ENCODE measurements at places on chromosomes 7 and 10.

GRCh38 chr10:24451325-24451820 is 242.4 kb downstream of the KIAA1217 start:
- DNase-seq: no peak

DNA sequence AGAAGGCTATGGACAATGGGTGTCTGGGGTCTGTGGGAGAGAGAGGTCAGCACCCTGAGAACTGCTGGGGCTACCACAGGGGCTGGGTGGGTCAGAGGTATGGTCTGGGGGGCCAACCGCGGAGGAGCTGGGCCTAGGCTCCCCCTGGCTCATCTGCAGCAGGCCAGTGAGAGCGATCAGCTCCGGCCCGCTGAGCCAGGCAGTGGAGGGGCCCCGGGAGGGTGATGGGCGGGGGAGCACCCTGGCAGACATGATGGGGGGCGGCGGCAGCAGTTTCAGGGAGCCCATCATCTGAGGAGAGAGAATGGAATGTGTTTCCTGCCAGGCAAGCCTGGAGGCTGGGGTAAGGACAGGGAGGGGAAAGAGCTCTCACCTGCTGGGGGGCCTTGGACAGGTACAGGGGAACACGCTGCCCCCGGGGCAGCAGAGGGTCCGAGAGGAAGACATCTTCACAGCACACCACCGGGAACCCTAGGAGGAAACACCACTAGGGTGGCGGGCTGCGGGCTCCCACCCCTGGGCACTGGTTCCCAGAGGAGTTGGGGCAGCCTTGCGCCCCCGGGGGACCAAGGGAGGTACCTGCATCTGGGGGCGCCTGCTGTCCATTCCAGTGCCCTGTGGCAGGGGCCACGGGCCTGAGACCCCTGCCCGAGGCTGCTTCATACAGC is 1.3 kb downstream of the SAP25 start:
- DNase-seq: no peak

GRCh38 chr7:156985101-156985992 is 25.1 kb downstream of the MNX1 start:
- DNase-seq: no peak

- peak; percentile 33 for DNase-seq
Observed at GRCh38 chr10:87771871-87772500, 46.0 kb downstream of the ATAD1 start.

DNA sequence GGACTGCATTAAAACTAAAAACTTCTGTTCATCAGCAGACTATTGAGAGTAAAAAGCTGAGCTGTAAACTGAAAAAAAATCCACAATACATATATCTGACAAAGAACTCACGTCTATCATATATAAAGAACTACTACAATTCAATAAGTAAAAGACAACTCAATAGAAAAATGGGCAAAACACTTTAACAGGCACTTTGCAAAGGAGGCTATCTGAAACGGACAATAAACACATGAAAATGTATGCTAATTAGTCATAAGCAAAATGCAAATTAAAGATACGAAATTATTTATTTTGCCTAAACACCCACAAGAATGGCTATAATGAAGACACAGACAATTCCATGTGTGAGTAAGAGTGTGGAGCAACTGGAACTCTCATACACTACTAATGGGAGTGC is 18.1 kb downstream of the CARD11 start:
- DNase-seq: no peak

DNA sequence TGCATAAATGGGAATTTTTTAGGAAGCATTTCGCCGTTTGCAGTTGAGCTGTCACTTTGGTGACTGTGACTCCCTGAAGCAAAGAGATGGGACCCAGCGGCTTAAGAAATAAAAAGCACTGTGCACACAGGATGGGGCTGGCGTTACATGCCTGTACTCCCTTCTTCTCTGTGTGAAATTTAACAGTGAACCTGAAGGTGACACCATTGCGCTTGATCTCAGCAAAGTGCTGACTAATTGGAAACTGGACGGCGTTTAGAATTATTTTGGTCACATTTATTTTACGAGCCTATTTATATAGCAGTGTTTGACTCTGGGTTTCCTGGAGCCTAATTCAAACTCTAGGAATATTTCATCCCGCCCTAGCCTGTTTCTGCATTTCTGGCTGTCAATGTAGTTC is 146.2 kb downstream of the PAXIP1 start:
- no peak for DNase-seq

GRCh38 chr10:93718937-93719725 is 16.7 kb upstream of the FRA10AC1 start:
- no peak for DNase-seq

- no peak for DNase-seq
Observed at GRCh38 chr7:111414374-111414773, 147.9 kb downstream of the IMMP2L start.

DNA sequence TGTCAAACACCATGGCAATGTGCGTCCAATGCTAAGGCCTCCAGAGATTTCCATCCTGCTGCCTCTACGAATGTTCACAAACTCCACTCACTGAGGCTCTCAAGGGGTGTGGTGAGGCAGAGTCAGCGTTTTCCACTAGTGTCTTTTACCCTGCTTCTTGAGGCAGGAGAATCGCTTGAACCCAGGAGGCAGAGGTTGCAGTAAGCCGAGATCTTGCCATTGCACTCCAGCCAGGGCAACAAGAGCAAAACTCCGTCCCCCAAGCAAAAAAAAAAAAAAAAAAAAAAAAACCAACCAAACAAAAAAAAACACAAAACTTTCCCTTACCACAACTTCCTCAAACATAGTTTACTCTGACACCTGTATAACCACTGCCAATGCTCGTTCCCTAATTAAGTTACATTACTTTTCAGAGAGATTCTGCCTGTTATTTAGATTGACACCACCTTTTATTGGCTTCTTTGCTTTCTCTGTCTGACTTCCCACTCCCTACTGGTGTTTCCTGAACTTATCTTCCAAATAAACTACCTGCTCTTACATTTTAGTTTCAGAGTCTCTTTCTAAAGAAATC is 102.1 kb upstream of the ZNF746 start:
- DNase-seq: no peak

DNA sequence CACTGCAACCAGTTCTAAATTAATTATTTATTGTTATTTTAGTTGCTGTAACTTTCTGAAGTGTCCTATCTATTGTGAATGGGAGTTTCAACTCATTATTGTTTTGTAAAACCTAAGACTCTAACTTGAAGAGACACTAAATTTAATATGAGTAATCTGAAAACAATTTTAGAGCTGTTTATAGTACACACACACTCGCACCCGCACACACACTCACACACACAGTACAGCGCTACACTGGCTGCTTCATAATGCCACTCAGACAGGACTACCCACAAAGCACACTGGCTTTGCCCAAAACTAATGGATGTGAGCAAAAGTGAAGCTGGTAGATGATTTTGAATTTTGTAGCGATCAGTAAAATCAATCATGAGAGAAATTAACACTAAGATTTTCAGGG is 238.9 kb upstream of the ETV1 start:
- peak; percentile 37 for DNase-seq

DNA sequence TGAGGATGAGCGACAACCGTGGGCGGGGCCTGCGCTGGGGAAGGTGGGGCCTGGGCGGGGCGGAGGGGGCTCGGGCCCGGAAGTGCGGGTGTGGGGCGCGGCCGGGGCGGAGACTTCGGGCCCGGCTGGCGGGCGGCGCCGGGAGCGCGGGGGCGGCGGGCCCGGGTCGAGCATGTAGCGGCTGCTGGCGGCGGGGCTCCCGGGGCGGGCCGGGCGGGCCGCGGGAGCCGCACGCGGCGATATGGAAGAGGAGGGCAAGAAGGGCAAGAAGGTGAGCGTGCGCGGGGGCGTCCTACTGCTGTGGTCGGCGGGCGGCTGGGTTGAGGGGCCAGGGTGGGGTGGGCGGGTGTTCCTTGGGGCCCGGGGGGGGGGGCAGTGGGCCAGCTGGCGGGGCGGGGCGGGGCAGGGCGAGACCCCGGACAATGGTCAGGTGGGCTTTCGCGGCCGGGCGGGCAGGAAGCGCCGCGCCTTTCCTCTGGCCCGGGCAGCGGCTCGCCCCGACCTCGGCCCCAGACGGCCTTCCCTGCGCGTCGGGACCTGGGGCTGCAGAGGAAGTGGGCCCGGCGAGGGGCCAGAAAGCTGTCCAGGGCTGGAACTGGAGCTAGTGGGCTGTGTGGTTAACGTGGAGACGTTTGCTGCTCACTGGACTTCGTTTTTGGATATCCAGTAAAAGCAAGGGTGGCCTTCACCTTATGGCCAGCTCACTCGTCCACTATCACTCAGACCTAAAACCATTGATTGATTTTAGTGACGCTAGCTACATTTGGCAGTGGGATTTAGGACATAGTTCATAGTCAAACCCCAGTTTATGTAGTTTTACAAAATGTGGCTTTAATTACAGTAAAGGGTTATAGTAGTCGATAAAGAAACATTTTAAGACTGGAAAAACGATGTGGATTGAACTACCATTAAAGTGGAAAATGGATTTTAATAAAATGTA is at the start of gene CCM2:
Gene CCM2, plus strand, starts transcription at position 109 of the 940 bp plus-strand sequence. Its CDS starts 133 bp downstream, at position 242.
- DNase-seq: no peak
